ENCODE measurements at places on chromosomes 6 and 20.
A peak's percentile ranks its signal among the peaks of the same experiment; 100 is the strongest.

GRCh38 chr6:149995971-149996370, 29.4 kb downstream of the RAET1L start:
- DNase-seq: no peak

GRCh38 chr6:125117818-125118217, 35.8 kb upstream of the TPD52L1 start:
- no peak for DNase-seq

GRCh38 chr6:3822747-3823445, 26.3 kb upstream of the FAM50B start:
- no peak for DNase-seq

- no peak for DNase-seq
Measured at GRCh38 chr6:131730264-131730663, 19.4 kb upstream of the CTAGE9 start.

- no peak for DNase-seq
Measured at GRCh38 chr6:109076377-109076776, 18.3 kb downstream of the SESN1 start.

DNA sequence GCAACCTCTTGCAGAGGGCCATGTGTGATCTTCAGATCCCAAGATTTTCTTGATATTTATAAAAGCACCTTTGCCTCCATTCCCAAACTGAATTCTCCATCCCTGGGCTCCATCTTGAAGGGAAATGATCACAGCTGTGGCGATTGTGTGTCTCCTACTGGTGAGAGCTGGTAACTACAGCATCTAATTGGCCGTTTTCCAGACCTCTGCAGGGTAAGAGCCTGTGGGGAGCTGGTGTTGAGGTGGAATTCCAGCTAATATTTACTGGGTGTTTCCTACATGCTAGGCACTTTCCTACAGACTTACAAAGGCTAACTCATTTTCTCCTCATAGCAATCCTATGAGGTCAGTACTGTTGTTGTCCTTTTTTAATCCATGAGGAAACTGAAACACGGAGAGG, 59.2 kb upstream of the FNDC1 start:
- peak; percentile 74 for DNase-seq

GRCh38 chr20:36817496-36817895, 43.9 kb upstream of the DSN1 start:
- no peak for DNase-seq

- DNase-seq: no peak
Measured at GRCh38 chr20:46195264-46196036, 77.3 kb downstream of the CD40 start.

GRCh38 chr6:94733066-94733465, 844.3 kb upstream of the MANEA start:
- no peak for DNase-seq
